ENCODE measurements at places on chromosomes 2 and 18. TPM values are rescaled to one million over a fixed set of nuclear protein-coding genes. Genes with fewer than 3 reads are reported as not detected.

DNA sequence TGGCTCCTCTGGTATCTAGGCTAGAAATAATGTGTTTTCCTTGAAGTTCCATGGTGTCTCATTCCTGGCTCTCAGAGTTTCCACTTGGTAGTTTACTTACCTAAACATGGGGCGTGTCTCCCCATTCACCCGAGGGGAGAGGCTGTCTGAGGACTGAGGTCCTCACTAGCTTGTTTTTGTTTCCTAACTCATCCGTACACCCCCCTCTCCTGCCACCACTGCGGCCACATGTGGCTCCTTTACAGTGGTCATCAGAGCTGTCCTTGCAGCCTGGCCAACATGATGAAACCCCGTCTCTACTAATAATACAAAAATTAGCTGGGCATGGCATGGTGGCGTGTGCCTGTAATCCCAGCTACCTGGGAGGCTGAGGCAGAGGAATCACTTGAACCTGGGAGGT lies 106.0 kb downstream of the ASAP2 start:
- H3K27me3 ChIP-seq = no peaks in the 10 kb centered on the region
- no peaks in the 10 kb centered on the region for H3K36me3 ChIP-seq

DNA sequence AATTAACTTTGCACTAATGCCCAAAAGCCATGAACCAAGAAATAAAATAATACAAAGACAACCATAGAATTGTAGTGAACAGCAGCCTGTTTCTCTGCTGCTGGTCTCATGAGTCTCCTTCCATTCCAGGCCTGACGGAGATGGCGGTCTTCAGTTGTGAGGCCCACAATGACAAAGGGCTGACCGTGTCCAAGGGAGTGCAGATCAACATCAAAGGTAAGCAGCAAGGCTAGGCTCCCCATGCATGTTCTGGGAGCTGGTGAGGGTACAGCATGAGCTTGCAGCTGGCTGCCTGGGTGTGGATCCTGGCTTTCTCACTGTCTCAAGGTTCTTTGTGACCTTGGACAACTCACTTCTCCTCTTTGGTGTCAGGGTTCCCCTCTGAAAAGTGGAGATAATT lies 66.7 kb downstream of the MERTK start:
- H3K27ac ChIP-seq = no peak overlapping the region
- H3K4me3 ChIP-seq = no peak overlapping the region
- H3K36me3 ChIP-seq = peaks cover 19% of the 10 kb centered on the region
- H3K4me1 ChIP-seq = no peaks in the 10 kb centered on the region
- DNase-seq = no peak
- no peaks in the 10 kb centered on the region for H3K27me3 ChIP-seq

DNA sequence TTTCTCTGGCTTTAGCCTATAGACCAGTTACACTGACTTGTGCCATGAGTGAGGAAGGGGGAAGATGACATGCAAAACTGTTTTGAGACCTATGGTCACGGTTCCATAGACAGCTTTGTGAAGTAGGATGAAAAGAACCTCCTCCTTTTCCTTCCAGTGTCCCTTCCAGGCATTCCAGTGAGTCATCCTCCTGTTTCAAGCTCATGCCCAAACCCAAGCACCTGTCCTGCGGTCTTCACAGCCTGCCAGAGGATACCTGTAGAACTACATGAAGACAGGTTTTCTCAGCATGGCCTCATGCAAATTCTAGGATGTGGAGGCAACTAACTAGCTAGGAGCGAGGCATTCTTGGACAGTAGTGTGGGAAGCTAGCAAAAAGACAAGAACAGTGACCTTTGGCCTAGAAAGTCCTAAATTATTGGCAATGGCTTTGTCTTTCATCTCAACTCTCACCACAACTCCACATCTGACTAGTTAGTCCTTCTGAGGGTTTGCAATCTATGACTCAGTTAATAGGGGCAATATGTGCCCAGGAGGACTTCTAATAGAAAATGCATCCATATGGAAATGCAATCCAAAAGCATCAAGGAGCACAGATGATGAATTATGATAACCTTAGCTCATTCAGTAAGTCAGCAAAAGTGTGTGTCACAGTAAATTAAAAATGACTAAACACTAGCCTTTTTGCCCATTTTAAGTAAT lies 154.7 kb downstream of the RBM43 start:
- no peaks in the 10 kb centered on the region for H3K36me3 ChIP-seq
- H3K27ac ChIP-seq = no peak overlapping the region
- DNase-seq = no peak
- no peaks in the 10 kb centered on the region for H3K27me3 ChIP-seq

The C2orf92 gene
- 8.0 TPM for total RNA-seq

- peak within 1 kb of the TSS; percentile 62 for H3K4me3 ChIP-seq
- peaks cover 7% of the 10 kb centered on the region for H3K27me3 ChIP-seq
- DNase-seq = no peak
- peaks cover 2% of the 10 kb centered on the region for H3K4me1 ChIP-seq
Observed at GRCh38 chr2:224039080-224039769, at the start of gene SERPINE2. SERPINE2 (minus strand) TSS chr2:224039286; CDS start chr2:224001900, 37,386 bp downstream.

DNA sequence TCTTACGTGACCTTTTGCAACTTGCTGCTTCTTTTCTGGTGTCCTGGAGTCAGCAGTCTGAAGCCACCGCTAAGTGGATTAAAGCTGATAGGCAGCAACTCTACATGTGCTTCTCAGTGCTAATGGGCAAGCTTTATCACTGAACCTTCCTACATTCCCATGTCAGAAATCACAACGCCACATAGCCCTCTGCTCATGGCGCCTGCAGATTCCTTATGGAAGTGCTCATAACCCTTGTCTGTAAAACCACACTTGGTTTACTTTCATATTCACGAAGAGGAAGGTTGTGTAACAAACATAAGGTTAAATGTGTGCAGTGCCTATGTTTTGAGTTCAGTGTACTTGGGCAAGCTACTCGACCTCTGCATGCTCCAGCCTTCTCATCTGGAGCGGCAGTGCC lies 319.8 kb downstream of the FBXO15 start:
- no peak for DNase-seq
- H3K27me3 ChIP-seq = no peaks in the 10 kb centered on the region
- H3K36me3 ChIP-seq = no peaks in the 10 kb centered on the region

The TCF7L1 gene
- 1.6 TPM for total RNA-seq

The IHH gene
- total RNA-seq = 2.4 TPM

DNA sequence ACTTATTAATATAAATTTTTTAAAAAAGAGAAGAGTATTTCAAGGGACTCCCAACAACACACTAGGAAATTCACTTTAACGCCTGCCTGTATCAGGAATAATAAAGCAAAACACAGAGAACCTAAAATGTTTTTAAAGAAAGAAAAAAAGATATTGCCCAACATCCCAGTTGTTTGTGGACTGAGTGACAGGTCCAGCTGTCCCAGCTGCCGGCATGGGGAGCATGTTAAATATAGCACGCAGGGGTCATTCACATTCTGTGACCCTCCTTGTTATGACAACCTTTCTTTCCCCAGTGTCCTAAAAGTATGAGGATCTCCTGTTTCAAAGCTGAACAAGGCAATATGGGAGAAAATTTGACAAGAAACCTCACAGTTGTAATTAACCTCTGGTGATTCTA lies 4.4 kb downstream of the KLHL41 start:
- H3K4me1 ChIP-seq = no peaks in the 10 kb centered on the region
- H3K27ac ChIP-seq = no peak overlapping the region
- no peaks in the 10 kb centered on the region for H3K27me3 ChIP-seq
- no peak overlapping the region for H3K4me3 ChIP-seq
- H3K36me3 ChIP-seq = no peaks in the 10 kb centered on the region

- H3K36me3 ChIP-seq = no peaks in the 10 kb centered on the region
- H3K4me1 ChIP-seq = no peaks in the 10 kb centered on the region
- no peak overlapping the region for H3K27ac ChIP-seq
- H3K27me3 ChIP-seq = no peaks in the 10 kb centered on the region
Observed at GRCh38 chr2:171939058-171939742, 16.9 kb downstream of the HAT1 start.

The CKAP2L gene
- not detected for total RNA-seq

- no peak for DNase-seq
- H3K27me3 ChIP-seq = no peaks in the 10 kb centered on the region
- no peak overlapping the region for H3K4me3 ChIP-seq
- no peaks in the 10 kb centered on the region for H3K36me3 ChIP-seq
- no peaks in the 10 kb centered on the region for H3K4me1 ChIP-seq
Observed at GRCh38 chr18:1488957-1489356, 584.3 kb downstream of the ADCYAP1 start.

The ELP2 gene
- total RNA-seq = 78.1 TPM

The ANKRD62 gene
- not detected for total RNA-seq

The REG1B gene
- total RNA-seq = not detected

DNA sequence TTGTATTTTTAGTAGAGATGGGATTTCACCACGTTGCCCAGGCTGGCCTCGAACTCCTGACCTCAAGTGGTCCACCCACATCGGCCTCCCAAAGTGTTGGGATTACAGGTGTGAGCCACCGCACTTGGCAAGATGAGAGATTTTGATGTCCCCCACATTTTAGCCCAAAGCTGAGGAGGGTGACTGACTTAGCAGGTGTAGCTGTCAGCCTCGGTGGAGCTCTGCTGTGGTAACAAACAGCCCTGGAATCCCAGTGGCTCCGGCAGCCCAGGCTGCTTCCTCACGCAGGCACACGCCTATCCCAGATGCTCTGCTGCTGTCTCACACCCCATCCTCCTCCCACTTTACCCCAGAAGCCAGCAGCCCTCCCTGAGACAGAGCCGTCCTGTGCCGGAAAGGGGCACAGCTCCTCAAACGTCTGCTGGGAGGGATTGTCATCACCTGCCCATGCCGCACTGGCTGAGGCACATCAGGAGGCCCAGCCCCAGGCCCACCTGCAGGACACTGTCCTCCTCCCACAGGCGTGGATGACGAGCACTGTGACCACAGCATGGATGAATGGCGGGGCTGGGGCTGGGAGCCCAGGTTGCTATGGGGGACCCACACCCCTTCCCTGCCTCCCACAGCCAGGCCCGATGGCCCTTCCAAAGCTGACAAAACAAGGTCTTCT lies 10.6 kb upstream of the BOK start:
- H3K4me3 ChIP-seq = no peak overlapping the region
- H3K4me1 ChIP-seq = peaks cover 30% of the 10 kb centered on the region
- no peaks in the 10 kb centered on the region for H3K27me3 ChIP-seq
- H3K27ac ChIP-seq = no peak overlapping the region
- DNase-seq = no peak

The ZFP36L2 gene
- 10.3 TPM for total RNA-seq
